ENCODE measurements at places on chromosomes 7 and 10. TPM values are rescaled to one million over a fixed set of nuclear protein-coding genes. Genes with fewer than 3 reads are reported as not detected.

DNA sequence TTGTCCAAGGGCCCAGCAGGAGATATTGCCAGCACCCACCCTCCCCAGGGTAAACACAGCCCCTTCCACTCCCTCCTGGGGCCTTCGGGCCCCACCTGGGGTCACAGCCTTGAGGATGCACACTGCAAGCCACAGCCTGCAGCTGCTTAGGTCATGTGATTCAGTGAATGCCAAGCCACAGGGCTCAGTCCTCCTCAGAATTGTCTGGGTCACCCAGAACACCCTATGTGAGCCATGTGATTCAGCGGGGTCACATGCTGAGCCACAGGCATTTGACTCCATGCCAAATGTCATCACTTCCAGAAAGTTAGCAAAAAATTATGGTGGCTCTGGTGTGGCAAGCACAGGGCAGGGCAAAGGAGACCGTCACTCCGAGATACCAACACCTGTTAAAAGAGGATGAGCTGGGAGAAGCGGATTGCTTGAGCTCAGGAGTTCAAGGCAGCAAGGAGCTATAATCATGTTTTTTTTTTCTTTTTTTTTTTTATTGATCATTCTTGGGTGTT lies 17.2 kb upstream of the PSAP start:
- no peak for DNase-seq
- no peak overlapping the region for H3K4me3 ChIP-seq
- H3K4me1 ChIP-seq: no peaks in the 10 kb centered on the region
- H3K36me3 ChIP-seq: no peaks in the 10 kb centered on the region
- H3K27ac ChIP-seq: no peak overlapping the region
- H3K27me3 ChIP-seq: no peaks in the 10 kb centered on the region

GRCh38 chr7:66423729-66424128 lies 205.0 kb upstream of the KCTD7 start:
- H3K4me3 ChIP-seq: no peak overlapping the region
- peaks cover 1% of the 10 kb centered on the region for H3K27me3 ChIP-seq
- no peak overlapping the region for H3K27ac ChIP-seq

Gene PVRIG
- total RNA-seq: not detected

Gene KIAA1549
- 10.8 TPM for total RNA-seq
